HFF-Myc (cell line): ENCODE measurements at places on chromosomes 12 and 14.

DNA sequence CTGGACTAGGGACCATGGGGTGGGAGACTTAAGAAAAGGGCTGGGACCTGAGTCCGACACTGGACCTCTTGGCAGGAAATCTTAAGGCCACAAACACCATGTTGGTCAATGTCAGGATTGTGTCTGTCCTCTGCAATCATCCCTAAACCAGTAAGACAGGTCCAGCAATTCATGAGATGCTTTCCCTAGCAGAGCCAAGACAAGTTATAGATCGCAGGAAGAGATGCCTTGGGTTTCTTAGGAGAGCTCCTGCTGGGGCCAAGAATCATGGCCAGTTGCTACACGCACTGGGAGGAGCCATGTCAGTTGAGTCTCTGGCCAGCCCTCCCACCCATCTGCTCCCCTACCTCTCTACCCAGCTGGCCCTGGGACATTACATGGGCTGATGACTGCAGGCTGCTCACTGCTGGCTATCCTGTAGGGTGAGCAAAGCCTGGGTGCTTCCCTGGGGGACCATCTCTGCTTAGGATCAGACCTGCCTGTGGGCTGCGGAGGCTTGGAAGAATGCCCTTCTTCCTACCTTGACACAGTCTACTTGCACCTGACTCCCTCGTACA lies 14.2 kb downstream of the PLEKHH1 start:
- DNase-seq: no peak

DNA sequence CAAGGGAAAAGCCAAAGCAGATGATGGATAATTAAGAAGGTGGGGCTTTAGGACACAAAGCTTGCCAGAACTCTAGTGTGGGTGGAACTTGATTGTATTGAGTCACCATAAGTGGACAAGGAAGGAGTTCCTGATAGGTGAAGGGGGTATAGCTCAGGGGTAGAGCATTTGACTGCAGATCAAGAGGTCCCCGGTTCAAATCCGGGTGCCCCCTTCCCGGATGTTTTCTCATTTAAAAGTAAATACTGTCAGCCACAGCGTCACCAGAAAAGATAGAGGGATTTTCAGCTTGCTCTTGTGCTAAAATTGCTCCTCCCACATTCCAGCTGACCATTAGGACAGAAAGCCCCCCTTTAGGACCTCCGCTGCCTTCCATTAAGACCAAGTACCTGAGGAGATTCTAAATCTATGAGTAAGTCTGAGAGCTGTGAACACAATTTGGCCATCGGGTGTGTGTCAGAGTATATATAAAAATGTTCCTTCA lies 36.6 kb downstream of the DCAF4 start:
- peak; percentile 73 for DNase-seq

DNA sequence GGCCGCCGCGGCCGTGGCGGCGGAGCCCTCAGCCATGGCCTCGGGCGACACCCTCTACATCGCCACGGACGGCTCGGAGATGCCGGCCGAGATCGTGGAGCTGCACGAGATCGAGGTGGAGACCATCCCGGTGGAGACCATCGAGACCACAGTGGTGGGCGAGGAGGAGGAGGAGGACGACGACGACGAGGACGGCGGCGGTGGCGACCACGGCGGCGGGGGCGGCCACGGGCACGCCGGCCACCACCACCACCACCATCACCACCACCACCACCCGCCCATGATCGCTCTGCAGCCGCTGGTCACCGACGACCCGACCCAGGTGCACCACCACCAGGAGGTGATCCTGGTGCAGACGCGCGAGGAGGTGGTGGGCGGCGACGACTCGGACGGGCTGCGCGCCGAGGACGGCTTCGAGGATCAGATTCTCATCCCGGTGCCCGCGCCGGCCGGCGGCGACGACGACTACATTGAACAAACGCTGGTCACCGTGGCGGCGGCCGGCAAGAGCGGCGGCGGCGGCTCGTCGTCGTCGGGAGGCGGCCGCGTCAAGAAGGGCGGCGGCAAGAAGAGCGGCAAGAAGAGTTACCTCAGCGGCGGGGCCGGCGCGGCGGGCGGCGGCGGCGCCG lies 381 bp downstream of the YY1 start:
- DNase-seq: no peak

GRCh38 chr14:69951935-69952334 lies 72.7 kb downstream of the SMOC1 start:
- DNase-seq: no peak

GRCh38 chr12:54404061-54405004 lies 14.7 kb downstream of the ITGA5 start:
- DNase-seq: no peak

- DNase-seq: no peak
Measured at GRCh38 chr12:130708648-130709047, 7.5 kb downstream of the RIMBP2 start.

- no peak for DNase-seq
Measured at GRCh38 chr12:9606736-9607372, 862 bp downstream of the KLRB1 start.

- DNase-seq: no peak
Measured at GRCh38 chr14:60848066-60848465, 113.5 kb downstream of the MNAT1 start.

GRCh38 chr12:11753150-11753499 lies 103.7 kb downstream of the ETV6 start:
- no peak for DNase-seq

- DNase-seq: no peak
Measured at GRCh38 chr14:74861734-74862090, 14.2 kb downstream of the PROX2 start.

- DNase-seq: no peak
Measured at GRCh38 chr12:74608231-74608775, 70.7 kb downstream of the ATXN7L3B start.

DNA sequence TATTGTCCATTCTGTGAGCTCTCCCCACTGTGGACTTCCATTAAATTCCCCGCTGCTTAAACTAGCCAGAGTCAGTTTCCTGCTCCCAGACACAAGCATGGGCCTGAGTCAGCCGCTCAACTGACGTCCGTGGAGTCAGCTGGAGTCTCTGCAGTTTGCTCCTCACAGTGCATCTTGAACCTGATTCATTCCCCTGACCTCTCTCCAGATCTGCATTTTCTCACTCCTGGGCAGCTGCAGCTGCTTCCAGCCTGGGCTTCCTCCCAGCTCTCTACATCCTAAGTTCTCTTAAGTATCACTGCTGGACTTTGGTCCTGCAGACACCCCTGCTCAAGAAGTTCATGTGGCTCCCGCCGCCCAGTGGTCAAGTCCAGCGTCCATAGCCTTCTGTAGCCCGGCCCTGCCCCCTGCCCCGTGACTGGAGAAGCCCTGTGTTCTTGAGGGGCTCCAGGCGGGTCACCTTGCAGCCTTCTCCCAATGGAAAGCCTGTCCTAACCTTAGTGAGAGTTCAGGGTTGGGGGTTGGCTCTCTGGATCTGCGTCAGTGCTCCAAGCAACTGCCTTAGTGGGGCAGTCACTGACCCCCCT lies 20.0 kb downstream of the NFKBIA start:
- DNase-seq: no peak

GRCh38 chr12:31951939-31952338 lies 7.3 kb upstream of the RESF1 start:
- no peak for DNase-seq

- DNase-seq: no peak
Measured at GRCh38 chr14:88142997-88143396, 138.1 kb downstream of the GPR65 start.

GRCh38 chr12:57176846-57177245 lies 29.4 kb upstream of the LRP1-AS start:
- no peak for DNase-seq

DNA sequence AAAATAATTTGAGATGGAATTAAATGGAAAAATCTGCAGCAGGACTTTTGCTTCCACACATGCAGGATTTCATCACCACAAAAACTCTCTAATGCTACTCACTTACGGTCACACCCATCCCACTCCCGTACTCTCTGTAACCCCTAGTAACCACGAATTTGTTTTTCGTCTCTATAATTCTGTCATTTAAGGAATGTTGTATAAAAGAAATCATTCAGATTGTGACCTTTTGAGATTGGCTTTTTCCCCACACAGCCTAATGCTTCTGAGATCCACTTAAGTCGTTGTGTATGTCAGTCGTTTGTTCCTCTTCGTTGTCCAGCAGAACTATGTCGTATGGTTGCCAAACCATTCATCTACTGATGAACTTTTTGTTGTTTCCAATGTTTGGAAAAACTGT lies 19.8 kb upstream of the PZP start:
- no peak for DNase-seq

DNA sequence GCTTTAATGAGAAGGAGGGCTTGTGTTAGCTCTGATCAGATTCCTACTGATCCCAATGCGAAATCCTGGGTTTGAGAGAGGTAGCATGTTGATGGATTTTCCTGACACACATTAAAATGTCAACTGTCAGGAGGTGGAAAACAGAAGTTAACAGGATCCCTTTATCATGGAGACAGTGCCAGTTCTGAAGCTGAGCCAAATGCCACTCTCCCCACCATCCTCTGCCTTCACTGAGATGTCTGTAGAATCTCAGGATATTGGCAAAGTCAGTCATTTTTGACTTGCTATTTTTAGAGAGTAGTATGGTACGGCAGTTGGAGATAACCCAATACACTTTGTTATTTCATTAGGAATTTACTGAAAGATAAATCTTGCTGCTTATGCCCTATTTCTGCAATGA lies 1816.2 kb upstream of the FLRT2 start:
- DNase-seq: no peak

GRCh38 chr12:113276306-113276705 lies 55.0 kb downstream of the TPCN1 start:
- no peak for DNase-seq

DNA sequence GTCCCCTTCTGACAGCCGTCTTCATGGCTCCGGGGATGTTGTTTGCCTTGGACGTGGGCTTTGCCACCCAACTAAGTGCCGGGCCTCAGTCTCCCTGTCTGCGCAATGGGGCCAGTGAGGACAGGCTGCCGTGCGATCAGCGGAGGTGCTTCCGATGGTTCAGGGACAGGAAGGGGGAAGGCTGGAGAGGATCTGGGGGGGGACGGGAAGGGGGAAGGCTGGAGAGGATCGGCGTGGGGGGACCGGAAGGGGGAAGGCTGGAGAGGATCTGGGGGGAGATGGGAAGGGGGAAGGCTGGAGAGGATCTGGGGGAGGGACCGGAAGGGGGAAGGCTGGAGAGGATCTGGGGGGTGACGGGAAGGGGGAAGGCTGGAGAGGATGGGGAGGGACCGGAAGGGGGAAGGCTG lies 3.4 kb downstream of the MMP17 start:
- DNase-seq: peak; percentile 75

- DNase-seq: no peak
Measured at GRCh38 chr12:97300891-97301290, 161.7 kb upstream of the RMST start.

GRCh38 chr12:23222801-23223200 lies 597.8 kb downstream of the ETNK1 start:
- no peak for DNase-seq

- DNase-seq: no peak
Measured at GRCh38 chr12:24821691-24822090, 127.2 kb downstream of the BCAT1 start.

DNA sequence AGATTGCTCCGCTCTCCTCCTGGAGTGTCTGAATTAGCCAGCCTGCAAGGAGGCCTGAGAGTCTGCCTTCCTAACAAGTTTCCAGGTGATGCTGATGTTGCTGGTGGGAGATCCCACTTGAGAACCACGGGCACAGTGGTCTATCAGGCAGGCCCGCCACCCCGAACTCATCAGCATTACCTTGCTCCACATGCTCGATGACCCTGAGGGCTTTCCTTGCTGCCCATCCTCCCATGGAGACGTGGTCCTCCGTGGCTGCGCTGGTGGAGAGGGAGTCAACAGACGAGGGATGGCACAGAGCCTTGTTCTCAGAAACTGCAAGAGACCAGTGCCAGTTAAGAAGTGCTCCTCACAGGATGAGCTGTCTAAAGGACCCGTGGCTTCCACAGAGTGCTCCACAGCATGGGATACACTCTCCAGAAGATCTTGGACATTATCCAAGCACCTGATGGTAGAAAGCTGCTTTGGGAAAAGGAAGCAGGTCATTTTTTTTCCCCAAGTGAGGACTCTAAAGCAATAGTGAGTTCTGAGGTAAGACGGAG lies 18.3 kb downstream of the HAL start:
- DNase-seq: no peak

GRCh38 chr12:85036733-85037132 lies 582 bp downstream of the LRRIQ1 start:
- no peak for DNase-seq

DNA sequence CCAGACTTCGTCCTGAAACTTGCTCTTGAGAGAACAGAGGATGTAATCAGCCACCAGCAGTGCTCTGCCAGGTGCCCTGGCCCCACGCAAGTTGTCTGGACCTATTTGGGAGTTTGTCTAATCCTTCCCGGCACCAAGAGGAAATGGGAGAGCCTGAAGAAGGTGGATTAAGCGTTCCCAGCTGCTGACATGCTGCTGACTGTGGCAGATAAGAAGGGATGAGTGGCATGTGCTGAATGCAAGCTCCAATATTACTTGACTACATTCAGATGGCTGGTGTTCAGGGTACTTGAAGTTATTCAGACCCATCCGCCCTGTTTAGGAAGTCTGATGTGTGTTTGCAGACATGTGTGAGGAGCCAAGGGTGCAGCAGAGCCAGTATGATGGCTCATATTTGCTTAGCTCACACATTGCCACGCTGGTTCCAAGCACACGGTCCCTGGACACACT lies 440.6 kb upstream of the CCDC196 start:
- no peak for DNase-seq

DNA sequence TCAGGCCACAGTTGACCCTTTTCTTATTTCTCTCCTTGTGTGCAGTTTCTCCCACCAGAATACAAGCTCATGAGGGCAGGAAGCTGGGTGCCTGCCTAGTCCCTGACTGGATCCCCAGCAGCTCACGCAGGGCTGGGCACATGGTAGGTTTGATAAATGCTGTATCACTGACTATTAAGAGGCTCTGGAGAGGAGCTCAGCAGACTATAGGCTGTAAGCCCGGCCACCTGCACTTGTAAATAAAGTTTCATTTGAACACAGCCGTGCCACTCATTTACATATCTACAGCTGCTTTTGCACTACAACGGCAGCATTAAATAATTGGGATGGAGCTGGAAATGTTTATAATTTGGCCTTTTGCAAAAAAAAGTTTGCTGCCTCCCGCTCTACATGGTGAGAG lies 32.0 kb downstream of the CHGA start:
- no peak for DNase-seq

DNA sequence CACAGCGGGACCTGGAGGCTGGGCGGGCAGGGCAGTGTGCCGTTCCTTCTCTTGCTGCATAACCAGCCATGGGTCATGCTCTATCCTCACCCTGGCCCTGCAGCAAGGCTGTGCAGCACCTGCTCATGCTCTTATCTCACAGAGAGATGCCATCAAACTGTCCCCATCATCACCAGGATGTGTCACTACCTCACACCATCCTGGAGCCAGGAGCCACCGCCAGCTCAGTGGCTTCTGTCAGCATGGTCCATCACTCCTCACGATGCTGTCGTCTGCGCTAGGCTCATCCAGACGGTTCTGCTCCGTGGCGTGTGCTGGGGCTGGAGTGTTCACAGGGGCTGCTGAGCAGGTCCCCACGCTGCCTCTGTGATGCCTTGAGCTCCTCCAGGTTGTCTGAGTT lies 77.2 kb upstream of the DYNC1H1 start:
- DNase-seq: no peak

GRCh38 chr12:81949841-81950308 lies 190.7 kb upstream of the PPFIA2 start:
- no peak for DNase-seq
